Small intestine (tissue), 16 donors: ENCODE measurements at places on chromosomes 16 and 17.

DNA sequence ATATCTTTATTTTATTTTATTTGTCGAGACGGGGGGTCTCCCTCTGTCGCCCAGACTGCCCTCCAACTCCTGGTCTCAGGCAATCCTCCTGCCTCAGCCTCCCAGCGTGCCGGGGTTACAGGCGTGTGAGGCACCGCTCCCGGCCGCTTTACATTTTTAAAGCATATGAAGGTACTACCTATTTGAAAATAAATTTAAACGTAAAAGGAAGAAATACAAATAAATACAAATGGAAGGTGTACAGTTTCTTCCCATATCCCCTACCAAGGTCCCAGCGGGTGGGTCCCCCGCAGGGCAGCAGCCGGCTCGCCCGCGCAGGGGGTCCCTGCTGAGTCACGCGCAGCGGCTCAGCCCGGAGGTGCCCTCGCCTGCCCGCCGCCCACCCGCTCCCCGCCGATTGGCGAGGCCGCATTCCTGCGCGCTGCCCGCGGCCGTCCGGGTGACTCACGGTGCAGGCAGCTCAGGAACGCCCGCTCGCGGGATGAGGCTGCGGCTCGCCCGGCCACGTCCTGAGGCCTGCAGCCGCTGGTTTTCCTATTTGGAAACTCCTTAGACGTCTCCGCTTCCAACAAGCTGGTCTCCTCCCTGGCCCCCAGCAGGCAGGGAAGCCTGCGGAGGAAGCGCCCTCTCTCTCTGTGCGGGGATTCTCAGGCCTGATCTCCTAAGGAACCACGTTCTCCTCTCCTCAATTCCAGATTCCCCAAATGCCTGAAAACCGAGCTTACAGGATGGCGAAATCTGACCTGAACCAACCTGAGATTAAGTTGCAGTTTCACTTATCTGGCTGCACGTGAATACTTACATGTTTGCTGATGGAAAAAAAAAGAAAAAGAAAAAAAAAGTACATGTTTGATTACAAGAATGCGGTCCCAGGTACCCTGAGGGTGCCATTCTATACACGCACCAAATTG, 54.8 kb upstream of the MAP3K14 start:
- DNase-seq = peak; percentile 75

GRCh38 chr17:82419540-82419939, 1.2 kb upstream of the OGFOD3 start:
- peak; percentile 50 for DNase-seq

- no peak for DNase-seq
These were observed 506.8 kb downstream of the TMEM114 start for GRCh38 chr16:8083560-8083959.

DNA sequence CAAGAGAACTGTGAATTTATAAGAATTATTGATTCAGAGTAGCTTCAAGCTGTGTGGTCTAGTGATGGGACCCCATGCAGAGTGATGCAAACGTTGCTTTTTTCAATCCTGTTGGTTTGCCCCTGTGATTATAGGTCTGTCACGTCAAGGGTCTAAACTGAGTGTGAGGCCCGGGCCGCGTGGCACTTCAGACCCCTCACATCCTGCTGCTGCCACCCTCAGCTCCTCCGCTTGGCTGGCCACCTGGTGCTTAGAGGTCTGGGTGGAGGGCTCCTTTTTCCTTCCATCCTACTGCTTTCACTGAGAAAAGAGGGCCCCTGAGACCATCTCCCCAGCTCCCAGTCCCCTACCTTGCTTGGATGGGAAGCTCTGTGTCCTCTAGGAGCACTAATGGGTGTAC, 12.0 kb downstream of the MYL4 start:
- no peak for DNase-seq

GRCh38 chr16:74743668-74744299, 30.8 kb downstream of the FA2H start:
- DNase-seq = peak; percentile 100

DNA sequence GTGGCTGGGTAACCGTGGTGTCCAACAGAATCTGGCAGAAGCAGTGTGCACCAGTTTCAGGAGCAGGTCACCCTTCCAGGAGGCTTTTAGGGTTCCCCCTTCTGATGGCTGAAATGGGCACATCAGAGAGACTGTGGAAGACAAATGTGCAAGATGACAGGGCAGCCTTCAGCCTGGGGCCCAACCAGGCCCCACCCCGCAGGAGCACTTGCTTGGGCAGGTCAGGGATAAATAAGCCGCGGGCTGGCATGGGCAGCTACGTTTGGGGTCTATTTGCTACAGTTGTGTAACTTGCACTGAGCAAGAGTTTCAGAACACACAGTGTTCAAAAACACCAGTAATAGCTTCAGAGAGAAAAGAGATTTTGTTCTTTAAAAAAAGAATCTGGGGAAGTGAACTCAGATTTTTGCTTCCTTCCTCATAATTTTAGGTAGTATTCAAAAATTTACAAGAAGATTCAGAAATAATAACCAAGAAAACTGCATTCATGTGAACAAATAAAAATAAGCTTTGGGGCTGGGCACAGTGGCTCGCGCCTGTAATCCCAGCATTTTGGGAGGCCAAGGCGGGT, 44.9 kb upstream of the BAHCC1 start:
- no peak for DNase-seq

DNA sequence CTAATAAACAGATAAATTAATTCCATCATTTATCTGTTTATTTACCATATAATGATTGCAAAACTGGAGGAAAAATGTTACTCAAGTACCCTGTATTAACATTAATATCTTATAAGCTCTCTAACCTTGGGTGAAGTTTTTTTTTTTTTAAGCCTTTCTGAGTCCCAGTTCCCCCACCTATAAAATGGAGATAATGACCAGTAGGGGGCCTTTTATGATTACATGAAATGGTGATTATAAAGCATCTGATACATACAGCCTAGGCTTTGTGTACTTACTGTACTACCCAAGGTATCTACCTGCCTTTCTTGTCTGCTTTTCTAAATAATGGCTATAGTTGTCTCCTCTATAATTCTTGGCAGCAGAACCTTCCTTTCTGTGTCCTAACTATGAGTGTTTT, 22.6 kb downstream of the LRRC36 start:
- peak; percentile 54 for DNase-seq

DNA sequence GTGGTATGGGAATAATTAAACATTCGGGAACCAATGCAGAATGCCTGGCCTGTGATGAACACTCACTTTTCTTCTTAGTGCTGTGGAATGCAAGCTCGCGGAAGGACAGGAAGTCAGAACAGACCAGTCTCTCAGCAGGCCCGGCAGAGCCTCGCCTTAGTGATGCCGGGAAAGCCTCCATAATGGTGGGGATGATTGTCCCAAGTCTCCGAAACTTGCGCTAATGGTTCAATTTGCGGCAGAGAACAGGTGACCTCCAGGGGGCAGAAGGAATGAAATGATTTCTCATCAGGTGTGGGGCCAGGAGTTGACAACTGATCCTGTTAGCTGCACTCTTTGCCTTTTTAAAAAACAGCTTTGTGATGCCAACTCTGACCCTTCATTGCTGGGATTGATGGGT, 170.6 kb downstream of the GSG1L start:
- no peak for DNase-seq

DNA sequence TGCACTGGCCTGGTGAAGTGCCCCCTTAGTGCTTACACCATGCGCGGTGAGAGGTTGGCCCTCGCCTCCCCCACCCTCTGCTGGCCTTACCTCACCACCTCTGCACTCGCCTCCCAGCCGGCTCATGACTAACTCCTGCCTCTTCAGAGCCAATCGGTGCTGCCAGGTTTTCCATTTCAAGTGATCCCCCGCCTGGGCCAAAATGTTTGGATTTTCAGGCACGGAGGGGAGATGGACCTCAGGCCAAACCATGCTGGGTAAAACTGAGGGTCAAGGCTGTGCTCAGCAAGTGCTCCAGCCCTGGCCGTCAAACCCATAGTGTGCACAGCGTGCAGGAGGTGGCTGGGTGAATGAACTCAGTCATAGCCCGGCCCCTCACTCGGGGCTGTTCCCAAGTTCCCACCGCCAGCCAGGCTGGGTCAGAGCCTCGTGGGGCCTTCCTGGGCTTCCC, 175.4 kb downstream of the SEC14L1 start:
- DNase-seq = peak; percentile 60

GRCh38 chr16:80527297-80527696, 13.5 kb upstream of the DYNLRB2 start:
- DNase-seq = peak; percentile 35

DNA sequence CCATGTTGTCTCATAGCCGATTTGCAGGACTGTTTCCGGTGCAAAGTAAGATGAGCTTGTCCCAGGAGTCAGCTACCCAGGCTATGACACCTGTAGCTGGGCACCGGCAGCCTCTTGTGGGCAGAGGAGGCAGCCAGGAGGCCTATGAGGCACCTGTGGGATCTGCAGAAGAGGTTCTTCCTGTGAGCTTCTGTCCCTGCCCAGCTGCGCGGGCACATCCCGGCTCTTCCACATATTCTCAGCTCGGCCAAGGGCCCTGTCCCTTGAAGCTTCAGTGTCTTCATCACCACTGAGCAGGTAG, 21.3 kb upstream of the CAPN15 start:
- DNase-seq = no peak

- no peak for DNase-seq
These were observed 34.9 kb downstream of the TOM1L2 start for GRCh38 chr17:17937201-17937853.

- DNase-seq = no peak
These were observed 23.8 kb downstream of the TMEM94 start for GRCh38 chr17:75480281-75480680.

GRCh38 chr17:63171428-63172393, 205.7 kb downstream of the TANC2 start:
- DNase-seq = no peak

DNA sequence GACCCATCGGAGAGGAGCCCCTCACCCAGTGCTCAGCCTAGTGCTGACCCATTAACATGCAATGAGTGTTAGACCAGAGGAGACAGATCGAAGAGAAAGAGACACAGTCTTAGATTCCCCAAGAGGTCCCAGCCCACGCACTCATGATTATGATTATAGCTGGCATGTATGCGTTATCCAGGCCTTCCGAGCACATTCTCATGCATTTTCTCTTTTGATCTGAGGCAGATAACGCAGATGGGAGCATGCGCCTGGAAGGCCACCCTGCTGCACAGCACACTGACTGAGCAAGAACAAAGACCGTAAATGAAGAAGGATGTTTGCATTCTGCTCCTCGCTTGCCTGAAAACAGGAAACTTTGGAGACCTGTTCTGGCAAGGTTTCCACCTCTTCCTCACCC, 232.7 kb downstream of the SOX9 start:
- no peak for DNase-seq

- no peak for DNase-seq
These were observed 22.9 kb upstream of the ZFPM1 start for GRCh38 chr16:88430185-88430523.

- no peak for DNase-seq
These were observed 1931.9 kb downstream of the TP53TG3F start for GRCh38 chr16:35391328-35391727.

DNA sequence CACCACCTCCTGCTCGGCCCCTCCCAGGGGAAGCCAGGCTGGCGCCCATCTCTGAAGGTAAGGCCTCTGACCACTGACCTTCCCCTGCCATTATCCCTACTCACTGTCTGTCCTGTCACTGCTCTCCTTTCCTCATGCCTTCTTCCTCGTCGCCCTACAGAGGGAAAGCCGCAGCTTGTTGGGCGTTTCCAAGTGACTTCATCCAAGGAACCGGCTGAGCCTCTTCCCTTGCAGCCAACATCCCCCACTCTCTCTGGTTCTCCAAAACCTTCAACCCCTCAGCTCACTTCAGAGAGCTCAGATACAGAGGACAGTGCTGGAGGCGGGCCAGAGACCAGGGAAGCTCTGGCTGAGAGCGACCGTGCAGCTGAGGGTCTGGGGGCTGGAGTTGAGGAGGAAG, 3.0 kb downstream of the COA3 start:
- DNase-seq = no peak

DNA sequence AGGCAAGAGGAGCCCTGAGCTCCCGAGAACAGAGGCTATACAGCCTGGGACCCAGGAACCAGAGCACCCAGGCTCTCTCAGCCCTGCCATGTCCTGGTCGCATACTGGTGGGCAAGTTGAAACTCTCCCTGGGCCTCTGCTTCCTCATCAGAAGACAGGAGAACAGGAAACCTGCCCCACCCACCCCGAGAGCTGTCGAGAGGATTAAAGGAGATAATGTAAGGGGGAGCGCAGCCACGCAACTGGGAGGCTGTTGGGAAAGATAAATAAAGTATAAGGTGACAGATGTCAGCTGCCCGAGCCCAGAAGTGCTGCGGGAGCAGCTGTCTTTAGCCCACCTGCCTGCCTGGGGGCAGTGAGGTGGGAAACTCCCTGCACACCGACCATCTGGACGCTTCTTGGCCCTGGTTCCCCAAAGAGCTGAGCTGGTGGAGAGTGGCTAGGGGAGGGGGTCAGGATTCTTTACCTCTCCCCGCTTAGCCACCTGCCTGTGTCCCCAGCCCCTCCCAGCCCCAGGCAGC, 6.8 kb downstream of the KIF19 start:
- DNase-seq = peak; percentile 54

DNA sequence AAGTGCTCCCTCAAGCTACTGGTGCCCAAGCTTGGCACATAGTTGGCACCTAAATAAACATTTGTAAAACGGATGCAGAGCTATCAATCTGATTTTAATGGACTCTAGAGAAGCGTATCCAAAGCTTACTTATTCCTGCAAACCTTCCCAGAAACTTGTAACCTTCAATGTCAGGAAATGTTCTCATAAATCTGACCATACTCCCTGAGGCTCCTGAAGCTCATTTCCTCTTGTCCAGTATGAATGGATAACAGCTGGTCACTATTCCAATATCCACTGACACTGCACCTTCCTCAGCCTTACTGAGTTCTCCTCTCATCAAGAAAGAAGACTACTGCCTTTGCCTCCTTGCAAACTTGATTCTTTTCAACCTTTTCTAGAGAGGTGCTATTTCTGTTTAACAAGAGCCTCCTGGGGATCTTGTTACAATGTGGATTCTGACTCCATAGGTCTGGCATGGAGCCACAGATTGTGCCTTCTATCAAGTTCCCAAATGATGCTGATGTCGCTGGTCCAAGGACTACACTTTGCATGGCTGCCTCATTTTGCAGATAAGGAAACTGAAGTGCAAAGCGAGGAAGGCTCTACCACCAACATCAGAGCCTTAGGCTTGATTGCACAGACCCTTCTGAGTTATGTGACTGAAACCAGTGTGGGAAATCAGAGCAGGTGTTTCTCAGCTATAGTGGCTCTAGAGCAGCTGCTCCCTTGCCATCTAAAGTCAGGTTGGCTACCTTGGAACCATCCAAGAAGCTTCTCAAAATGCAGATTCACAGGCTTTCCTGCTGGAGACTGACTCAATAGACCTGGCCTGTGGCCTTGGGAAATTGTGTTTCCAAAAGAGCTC, 377.8 kb downstream of the SOX9 start:
- DNase-seq = no peak

GRCh38 chr16:49701065-49701685, 154.7 kb downstream of the ZNF423 start:
- DNase-seq = no peak
